Activated CD4-positive, CD25-positive, alpha-beta regulatory T cell treated with anti-CD3 and anti-CD28 coated beads, Interleukin-2, amount 50 U/mL, for 24 hours (primary cell): ENCODE measurements at places on chromosomes 4 and X.

GRCh38 chr4:120869613-120870278 lies 52.8 kb downstream of the PRDM5 start:
- ATAC-seq: no peak

DNA sequence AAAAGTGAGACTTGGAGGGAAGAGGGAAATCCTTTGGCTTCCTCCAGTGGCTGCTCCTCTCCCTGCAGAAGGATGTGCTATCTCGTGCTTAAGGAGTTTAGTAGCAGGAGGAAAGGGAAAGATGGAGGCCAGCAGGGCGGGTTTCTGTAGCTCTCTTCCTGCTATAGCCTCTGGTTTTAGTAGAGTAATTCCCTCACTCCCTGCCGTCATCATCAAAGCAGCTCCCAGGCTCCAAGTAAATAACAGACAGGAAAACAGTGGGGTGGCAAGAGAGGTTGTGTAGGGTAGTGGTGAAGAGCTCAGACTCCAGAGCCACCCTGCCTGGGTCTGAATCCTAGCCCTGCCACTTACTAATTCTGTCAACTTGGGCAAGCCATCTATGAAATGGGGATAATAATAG lies 81.5 kb upstream of the CITED1 start:
- ATAC-seq: no peak

DNA sequence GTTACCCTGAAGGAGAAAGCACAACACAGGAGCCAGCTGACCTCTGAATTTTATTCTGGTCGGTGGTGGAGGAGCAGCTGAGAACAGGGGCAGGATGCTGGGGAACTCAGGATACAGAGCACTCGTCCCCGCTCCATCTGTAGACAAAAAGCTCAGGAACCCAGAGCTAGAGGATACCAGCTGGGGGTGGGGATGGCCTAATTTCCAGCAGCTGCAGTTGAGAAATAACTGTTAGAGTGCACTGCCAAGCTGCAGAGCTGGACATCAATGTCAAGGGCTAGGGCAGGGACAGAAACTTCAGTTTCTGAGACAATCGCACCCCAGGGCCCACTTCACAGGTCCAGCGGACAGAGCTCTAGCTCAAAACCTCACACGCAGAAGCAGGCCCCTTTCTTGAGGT lies 122.1 kb upstream of the GUCY1A1 start:
- no peak for ATAC-seq

- ATAC-seq: no peak
These were observed 654.6 kb upstream of the GALNT7 start for GRCh38 chr4:172514011-172514410.

GRCh38 chr4:159414305-159414704 lies 311.4 kb downstream of the RAPGEF2 start:
- ATAC-seq: no peak

- ATAC-seq: no peak
These were observed 54.7 kb downstream of the CNGA2 start for GRCh38 chrX:151789179-151789800.
